CD4-positive, alpha-beta T cell treated with Interleukin-17A for 1 hour (primary cell): ENCODE measurements at places on chromosomes 13 and 19.

DNA sequence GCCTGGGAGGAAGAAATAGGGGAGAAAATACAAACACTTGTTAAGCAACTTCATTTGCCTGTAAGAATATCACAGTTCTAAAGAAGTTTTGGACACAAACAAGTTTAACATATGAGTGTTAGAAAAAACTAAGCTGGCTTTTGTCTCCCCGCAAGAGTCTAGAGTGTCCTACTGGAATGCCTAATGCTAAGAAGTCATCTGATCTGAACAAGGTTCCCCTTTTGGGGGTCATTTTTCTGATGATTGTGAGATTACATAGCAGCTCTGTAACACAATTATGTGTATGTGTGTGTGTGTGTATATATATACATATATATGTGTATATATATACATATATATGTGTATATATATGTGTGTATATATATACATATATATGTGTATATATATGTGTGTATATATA lies 12.7 kb downstream of the DNMT1 start:
- no peak for DNase-seq

- DNase-seq, result no peak
Observed at GRCh38 chr19:15323496-15324235, 8.7 kb downstream of the BRD4 start.

- no peak for DNase-seq
Observed at GRCh38 chr13:65111223-65111622, 2118.9 kb downstream of the PCDH9 start.

- DNase-seq, result no peak
Observed at GRCh38 chr19:42657556-42657955, 62.8 kb upstream of the CEACAM8 start.

- peak; percentile 52 for DNase-seq
Observed at GRCh38 chr19:8363803-8364771, at the start of gene ANGPTL4. TSS of gene ANGPTL4 (plus strand) at chr19:8364155. CDS start at chr19:8364322, 167 bp downstream.

- DNase-seq, result no peak
Observed at GRCh38 chr19:46378268-46378667, 31.4 kb downstream of the PPP5C start.

DNA sequence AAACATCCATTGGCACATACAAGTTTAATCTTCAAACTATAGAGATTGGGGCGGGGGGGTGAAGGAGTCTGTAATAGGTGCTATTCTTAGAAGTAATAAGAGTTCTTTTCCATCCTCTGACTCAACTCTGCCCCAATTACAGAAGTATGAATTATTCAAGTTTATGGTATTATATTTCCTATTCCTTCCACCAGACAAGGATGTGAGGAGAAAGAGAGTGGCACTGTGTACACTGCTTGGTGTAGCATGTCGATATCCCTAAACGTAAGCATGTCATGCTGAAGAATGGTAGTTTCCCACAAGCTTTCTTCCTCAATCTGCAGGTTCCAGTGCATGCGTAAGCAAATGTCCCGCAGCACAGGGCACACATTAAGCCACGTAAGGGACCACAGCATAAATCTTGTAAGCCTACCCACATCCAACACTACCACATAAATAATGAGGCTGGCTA lies 14.1 kb downstream of the BRD4 start:
- no peak for DNase-seq

- no peak for DNase-seq
Observed at GRCh38 chr13:31377946-31378345, 178.2 kb downstream of the B3GLCT start.
